Cerebellar cortex (tissue), 1 donor: ENCODE measurements at places on chromosomes 7 and 10.
A peak's percentile ranks its signal among the peaks of the same experiment; 100 is the strongest.

DNA sequence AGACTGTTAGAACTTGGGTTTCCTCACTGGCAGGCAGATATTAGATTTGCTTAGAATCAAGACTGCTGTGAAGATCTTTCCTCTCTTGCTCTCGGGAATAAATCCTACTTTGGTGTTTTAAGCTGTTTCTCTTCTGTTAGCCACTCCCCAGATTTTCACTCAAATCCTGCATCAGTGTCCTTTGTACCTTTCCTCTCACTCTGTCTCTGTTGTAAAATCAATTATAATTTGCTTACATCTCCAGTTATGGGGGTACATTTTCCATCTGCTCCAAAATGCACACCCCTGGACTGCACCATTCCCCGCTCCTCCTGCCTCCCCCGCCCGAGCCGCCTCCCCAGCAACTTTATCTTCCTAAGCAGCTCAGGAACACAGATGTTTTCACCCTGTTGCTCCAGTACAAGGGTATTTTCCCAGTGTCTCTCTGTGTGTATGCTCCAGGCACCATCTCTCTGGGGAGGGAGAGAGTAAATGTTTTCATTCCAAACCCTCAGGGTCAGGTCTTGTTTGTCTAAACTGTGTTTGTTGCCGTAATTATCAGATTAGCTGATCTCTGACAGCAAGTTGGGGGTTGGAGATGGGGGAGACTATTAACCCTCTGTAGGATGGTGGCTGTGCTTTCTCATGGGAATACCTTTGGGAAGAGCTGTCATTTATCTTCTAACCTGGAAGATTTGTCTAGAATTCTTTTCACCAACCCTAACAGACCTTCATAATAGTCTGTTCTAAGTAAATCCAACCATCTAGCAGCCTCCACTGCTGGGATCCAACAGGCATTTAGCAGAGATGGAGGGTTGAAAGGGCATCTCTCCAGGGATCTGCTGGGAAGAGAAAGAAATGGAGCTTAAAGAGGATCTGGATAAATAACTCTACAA lies 20.4 kb upstream of the GOT1 start:
- DNase-seq: no peak

GRCh38 chr10:79413196-79413595 lies 32.2 kb downstream of the ZCCHC24 start:
- no peak for DNase-seq

DNA sequence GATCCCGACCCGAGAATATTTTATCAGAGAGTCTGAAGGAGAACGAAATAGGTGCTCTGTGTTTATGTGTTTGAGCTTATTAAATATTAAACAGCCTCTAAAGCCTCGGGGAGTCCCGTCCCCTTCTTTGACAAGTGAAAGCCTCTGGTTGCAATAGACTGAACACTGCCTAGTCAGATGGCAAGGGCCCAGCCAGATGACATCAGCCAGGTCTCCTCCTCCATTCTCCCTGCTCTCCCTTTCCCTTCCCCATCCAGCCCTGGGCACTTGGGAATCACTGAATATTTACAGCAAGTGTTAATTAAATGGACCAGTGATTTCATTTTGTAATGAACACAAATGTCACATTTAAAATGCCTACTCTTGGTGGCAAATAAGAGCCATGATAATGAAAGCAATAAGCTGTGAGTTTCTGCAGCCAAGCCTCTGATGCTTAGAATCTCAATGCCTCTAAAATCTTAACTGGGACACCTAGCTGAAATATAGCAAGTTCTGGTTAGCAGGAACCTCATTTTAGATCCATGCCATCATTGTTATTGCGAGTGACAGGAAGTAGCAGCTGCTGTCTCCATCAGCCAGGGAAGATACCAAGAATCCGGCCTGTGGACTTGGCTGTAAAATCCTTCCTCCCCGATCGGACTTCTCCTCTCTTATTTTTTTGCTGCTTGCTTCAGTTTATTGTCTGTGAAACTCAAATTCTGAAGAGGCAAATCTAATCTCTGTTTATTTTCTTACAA lies 202.1 kb downstream of the PRPF18 start:
- DNase-seq: peak; percentile 64

GRCh38 chr10:119742947-119743648 lies 17.2 kb downstream of the INPP5F start:
- DNase-seq: no peak

- DNase-seq: no peak
Observed at GRCh38 chr7:136039577-136040345, 62.6 kb upstream of the MTPN start.

- peak; percentile 67 for DNase-seq
Observed at GRCh38 chr10:104028146-104028545, 57.5 kb downstream of the COL17A1 start.
